OCI-LY7 (cell line): ENCODE measurements at places on chromosomes 1 and 21. TPM values are rescaled to one million over a fixed set of nuclear protein-coding genes. Genes with fewer than 3 reads are reported as not detected.

DNAI4 gene
- 10.2 and 12.0 TPM in 2 replicates for total RNA-seq

- peak; percentile 47 for DNase-seq
These were observed 1.2 kb downstream of the AGPAT3 start for GRCh38 chr21:43866260-43866629.

OVAAL gene
- not detected in 2 replicates for total RNA-seq

- no peak for DNase-seq
These were observed at the start of gene PALMD for GRCh38 chr1:99645699-99646531. TSS of gene PALMD (plus strand) at chr1:99646113. CDS start at chr1:99646318, 205 bp downstream.

GRCh38 chr1:26500488-26501175 lies 28.4 kb downstream of the HMGN2 start:
- DNase-seq: peak; percentile 90

AK5 gene
- not detected in 2 replicates for total RNA-seq

TENT5C gene
- total RNA-seq: 26.5 and 31.1 TPM in 2 replicates

DNA sequence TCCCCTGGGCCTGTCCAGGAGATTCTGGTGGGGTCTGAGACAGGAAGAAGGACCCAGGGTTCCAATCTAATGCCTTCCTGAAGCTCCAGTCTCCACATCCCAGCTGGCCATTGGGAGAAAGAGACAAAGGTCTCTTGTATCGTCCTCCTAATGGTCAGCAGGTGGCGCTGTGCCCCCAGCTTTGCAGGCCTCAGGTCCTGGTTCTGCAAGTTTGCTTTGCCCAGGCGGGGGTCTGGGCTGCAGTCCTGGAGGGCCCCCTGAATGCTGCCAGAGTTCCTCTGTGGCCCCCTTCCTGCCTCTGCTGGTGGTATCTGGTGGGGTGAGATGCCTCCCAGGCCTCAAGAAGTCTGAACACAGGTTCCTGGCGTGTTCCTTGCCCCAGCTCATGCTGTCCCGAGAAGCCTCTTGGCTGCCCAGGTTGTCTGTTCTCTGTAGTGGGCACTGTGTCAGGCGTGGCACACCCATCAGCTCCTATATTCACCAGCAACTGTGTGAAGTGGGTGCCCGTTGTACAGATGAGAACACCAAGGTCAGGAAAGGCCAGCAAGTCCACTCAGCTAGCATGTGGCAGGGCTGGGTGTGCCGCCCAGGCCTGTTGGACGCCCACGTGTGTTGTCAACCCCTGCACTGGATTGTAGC lies 33.8 kb upstream of the CSF3R start:
- DNase-seq: peak; percentile 69

DNA sequence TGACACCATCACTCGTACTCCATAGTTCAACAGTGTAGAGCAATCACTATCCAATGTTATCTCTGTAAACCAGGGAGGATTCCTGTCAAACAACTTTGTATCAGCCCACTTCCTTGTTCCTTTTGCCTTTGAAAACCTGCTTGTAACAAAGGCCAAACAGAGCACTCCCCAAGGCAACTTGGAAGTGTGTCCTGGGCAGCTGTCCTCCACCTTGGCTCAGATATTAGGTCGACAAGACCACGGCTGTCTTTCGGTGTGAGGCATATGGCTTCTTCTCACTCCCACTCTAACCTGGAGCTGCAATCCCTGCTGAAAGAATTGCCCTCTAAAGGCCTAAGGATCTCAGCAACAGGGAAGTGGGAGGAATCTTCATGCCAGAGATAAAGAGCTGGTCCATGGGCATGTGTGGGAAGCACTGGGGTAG lies 66.7 kb downstream of the ITPKB start:
- no peak for DNase-seq

DNA sequence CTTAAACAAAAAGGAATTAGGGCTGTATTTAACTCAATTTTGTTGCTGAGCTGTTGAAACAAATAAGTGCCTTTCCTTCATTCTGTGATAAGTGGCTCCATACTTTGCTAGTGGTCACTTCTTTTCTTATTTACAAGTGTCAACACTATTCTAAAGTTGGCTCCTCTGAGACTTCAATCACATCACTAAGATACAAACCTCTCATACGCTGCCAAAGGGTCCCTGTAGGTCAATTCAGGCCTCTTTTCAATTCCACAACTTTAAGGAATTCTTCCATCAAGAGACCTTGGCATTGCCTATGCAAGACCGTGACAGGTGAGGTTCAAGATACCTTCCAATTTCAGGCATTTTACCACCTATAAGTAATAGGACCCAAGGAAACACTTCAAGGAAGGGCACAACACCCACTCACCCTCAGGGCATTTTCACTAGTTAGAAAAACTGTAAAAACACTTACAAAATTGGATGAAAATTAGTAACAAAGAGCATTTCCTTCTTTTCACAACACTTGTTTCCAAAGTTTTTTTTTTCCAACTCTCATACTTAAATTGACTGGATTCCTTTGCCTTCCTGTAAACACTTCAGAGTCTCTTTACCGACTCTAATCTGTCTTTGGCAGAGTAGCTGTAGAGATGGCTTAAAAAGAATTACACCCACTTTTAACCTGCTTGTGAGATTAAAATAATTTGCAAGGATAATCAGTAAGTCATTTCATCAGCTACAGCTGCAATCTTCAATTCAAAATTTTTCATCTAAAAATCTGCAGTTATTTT lies 24.5 kb downstream of the SERBP1 start:
- DNase-seq: no peak

GRCh38 chr1:207959141-207959825 lies 48.4 kb upstream of the CD34 start:
- no peak for DNase-seq

- DNase-seq: no peak
These were observed 39.6 kb upstream of the PIGC start for GRCh38 chr1:172483448-172483847.

DNA sequence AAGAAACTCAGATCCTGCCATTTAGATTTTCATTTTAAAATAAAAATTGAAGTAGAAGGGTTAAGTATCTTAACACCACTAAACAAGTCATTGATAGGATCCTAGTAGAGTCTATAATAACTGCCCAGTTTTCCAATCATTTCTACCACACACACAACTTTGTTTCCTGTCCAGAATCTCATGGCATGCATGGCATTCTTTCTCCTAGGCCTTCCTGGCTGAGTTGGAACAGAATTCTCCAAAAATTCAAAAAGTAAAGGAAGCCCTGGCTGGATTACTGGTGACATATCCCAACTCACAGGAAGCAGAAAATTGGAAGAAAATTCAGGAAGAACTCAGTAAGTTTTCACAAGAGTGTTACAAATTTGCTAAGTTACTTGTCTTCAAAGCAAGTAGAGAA lies 111.4 kb upstream of the BMP8A start:
- DNase-seq: no peak

DNA sequence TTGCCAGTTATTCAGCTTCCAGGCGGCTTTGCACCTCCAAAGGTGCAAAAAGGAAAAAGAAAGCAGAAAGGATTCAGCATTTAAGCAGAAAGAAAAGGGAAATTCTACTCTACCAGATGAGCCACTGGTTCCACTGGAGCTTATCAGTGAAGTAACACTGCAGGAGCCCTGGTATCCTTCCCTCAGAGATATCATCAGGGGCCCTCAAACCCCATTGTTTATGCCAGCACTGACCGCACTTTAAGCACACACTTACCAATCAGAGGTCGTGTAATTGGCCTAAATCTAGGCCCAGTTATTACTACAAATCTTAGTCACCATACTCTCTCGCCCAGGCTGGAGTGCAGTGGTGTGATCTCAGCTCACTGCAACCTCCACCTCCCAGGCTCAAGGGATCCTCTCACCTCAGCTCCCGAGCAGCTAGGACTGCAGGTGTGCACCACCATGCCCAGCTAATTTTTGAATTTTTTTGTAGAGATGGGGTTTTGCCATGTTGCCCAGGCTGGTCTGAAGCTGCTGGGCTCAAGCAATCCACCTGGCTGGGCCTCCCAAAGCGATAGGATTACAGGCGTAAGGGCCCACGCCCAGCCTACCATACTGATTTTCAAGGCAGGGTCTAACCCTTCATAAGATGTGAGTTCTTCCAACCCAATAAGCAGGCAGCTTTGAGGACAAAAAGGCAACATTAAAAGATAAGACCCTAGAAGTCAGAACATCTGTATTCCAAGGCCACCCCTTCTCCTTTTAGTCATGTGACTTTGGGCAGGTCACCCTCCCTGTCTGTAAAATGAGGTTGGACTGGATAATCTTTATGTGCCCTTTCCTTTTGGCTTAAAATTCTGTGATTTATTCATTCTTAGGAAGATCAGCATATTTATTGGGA lies 125.3 kb downstream of the SYT2 start:
- DNase-seq: no peak

GRCh38 chr1:5917281-5917590 lies 75.0 kb downstream of the NPHP4 start:
- DNase-seq: no peak

DNA sequence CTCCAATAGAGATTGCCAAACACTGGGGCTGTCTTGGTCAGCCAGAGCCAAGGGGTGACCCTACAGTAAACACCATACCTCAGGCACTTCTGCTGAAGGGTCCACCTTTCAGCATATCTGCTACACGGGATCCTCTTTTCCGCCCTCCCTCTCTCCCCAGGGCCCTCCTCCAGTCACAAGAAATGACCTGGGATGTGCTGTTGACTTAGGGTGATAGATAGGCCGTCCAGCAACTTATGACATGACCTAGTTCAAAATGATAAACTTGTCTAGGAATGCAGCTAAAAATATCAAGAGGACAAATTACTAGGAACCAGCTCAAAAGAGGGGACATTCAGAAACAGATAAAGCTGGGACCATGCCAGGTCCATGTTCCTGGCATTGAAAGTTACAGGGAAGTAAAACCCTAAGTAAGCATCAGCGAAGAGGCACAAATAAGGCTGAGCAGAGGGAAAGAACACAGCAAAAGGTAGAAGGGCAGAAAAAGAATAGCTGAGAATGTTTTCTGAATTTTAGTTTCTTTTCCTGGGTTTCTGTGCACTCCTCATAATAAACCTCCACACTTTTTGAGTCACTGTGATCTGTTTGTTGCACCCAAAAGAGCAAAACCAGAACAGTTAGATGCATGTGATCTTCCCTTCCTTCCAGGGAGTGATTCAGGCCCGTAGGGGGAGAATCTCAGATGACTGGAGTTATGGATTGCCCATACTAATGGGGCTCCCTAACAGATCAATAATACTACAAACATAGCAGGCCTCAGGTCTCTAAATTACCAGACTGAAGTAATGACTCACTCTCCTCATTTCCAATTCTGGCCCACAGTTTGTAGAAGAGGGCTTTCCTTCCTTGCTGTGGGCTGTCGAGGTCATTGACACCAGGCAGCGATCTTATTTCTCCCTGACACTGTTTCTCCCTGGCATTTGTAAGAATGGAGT lies 48.9 kb upstream of the F3 start:
- no peak for DNase-seq

DNA sequence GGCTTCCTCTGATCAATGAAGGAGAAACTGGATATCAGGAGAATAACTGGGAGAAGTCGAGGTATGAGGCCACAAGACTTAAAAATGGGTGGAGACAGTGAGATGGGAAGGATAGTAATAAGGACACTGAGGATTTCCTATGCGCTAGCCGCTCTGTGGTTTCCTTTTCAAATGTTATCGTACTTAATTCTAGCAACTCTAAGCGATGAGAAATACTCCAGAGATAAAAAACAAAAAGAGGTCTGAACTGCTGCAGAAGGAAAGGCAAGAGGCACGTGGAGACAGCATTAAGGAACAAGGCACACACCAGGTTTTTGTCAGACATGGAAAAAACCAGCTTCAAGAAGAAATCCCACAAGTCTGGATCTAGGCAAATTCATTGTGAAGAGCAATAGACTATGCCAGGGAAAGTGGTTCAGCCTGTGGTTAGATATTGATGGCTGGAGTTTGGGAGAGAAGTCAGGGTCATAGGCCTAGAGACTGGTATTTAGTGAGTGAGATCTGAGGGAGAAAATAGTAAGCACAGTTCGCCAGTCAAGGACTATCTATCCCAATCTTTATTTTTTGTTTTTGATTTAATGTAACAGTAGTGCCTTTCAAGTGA lies 5.3 kb downstream of the CLCA2 start:
- DNase-seq: no peak

LIN28A gene
- total RNA-seq: not detected in 2 replicates

DNA sequence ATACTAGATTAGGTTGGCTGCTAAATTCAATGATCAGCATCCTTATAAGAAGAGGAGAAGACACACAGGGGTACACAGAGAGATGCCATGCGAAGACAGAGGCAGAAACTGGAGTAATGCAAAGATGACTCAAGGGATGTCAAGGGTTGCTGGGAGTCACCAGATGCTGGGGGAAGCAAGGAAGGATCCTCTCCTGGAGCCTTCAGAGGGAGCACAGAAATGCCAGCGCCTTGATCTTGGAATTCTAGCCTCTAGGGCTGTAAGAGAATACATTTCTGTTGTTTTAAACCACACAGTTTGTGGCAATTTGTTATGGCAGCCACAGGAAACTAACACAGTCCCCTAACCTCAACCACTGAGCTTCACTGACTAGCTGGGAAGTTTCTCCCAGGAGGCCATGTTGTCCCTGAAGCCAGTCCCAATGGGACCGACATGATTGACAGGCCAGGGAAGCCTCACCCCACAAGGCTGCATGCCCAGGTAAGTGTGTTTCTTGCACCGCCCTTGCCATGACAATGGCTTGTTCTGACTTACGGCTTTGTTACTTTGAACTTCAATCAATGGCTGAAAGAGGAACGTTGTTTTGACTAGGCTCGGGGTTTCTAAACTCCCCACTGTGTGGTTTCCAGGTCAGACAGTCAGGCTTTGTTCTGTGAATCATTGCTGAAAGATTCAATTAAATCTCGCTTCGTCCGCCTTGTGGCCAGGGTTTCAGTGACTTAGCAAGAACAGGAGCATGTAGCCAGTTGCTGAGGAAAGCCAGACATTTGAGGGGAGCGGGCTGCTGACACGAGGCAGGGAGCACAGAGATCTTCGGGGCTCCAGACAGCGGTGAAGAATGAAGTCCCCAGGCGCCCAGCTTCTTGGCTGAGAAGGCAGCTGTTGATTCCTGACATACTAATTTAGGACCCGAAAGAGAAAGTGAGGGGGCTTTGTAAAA lies 62.3 kb downstream of the RUNX1 start:
- DNase-seq: no peak

DNA sequence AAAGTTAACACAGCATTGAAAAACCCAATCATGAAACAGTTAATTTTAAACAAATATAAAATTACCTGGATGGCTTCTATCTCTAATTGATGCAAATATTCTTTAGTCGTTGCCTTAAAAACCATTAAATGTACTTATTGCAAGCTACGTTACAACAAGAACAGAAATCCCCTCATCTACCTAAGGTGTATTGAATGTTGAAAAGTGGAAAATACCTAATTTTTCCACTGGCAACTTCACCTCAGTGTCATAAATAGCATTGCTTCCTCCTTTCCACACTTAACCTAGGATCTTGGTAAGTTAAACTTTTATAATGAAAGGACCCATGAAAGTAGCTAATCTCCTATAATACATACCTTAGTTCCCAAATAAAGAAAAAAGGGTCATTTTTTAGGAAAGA lies 5.4 kb downstream of the GADD45A start:
- DNase-seq: no peak

LEPR gene
- total RNA-seq: 0.68 and 1.0 TPM in 2 replicates
